ENCODE measurements at places on chromosomes 16 and 17. TPM values are rescaled to one million over a fixed set of nuclear protein-coding genes. Genes with fewer than 3 reads are reported as not detected.

- DNase-seq, result no peak
Measured at GRCh38 chr16:85239239-85239638, 127.0 kb upstream of the CIBAR2 start.

GRCh38 chr16:17515421-17516210, 44.9 kb upstream of the XYLT1 start:
- peak; percentile 96 for DNase-seq

DNA sequence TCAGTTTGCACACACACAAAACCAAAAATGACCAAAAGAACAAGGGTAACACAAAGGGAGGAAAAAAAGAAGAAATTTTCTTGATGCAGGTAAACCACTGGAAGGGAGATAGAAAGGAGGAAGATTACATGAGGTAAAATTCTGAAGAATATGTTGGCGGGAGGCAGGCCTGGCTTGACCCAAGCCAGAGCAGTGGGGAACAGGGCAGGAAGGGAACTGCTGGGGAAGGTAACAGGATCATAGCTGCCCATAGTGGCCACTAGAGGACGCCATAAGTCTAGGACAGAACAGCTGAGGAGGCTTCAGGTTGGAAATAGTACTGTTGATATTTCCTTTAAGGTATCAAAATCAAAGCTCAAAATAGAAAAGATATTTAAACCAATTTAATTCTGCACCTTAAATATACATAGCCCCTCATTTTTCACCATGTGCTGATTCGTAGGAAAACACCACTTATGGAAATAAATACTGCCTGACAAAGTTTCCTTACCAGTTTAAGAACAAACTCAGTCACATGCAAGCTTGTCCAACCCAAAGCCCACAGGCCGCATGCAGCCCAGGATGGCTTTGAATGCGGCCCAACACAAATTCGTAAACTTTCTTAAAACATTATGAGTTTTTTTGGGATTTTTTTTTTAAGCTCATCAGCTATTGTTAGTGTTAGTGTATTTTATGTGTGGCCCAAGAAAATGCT, 15.5 kb downstream of the VPS35 start:
- peak; percentile 49 for DNase-seq

DPEP1 gene
- polyA plus RNA-seq, result not detected

NDUFAB1 gene
- 224 TPM for polyA plus RNA-seq

MYH2 gene
- polyA plus RNA-seq, result not detected

- DNase-seq, result no peak
Measured at GRCh38 chr17:7380321-7380720, 568 bp upstream of the TNK1 start.

DNA sequence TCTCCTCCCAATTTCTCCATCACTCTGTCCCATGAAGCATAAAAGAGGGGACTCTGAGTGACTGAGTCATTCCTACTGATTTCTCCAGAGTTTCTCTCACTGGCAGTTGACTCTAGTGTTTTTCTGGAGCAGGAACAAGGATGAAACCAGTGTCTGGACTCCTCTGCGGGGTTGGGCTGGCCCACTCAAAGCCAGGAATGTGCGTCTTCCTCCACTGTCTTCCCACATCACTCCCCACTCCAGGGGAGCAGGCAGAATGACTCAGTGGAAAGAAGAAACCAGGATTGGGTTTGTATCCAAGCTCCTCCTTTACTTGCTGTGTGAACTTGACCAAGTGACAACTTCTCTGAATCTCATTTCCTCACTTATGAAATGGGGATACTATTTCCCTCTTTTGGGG, 497.5 kb upstream of the SALL1 start:
- no peak for DNase-seq

- no peak for DNase-seq
Measured at GRCh38 chr17:79841369-79842135, 2.3 kb upstream of the CBX4 start.

GPT2 gene
- polyA plus RNA-seq, result 15.9 TPM

DNA sequence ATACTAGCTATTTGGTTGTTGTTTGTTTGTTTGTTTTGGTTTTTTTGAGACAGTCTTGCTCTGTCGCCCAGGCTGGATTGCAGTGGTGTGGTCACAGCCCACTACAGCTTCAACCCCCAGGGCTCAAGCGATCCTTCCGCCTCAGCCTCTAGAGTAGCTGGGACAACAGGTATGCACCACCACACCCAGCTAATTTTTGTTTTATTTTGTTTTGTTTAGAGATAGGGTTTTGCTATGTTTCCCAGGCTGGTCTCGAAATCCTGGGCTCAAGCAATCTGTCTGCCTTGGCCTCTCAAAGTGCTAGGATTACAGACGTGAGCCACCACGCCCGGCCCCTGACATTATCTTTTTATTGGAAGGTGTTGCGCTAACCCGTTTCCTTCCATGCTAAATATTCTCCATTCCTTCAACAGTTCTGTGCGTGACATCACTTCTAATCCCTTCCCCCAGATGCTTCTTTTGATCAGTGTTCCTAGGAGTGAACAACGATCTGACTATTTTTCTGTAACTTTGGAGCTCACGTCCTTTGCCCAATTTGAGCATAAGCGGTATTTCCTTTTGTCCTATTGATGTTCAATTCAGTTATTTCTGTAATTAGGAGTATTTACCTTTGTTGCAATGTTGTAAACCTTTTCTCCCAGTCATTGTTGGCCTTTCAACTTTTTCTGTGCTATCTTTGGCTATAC, 30.2 kb upstream of the EMP2 start:
- no peak for DNase-seq

Data from foreskin keratinocyte (primary cell).